ENCODE measurements at places on chromosomes 2 and 18.

- no peak for DNase-seq
These were observed 6.1 kb downstream of the CABLES1 start for GRCh38 chr18:23141104-23141999.

- no peak for DNase-seq
These were observed 3.1 kb downstream of the DES start for GRCh38 chr2:219421323-219421722.

DNA sequence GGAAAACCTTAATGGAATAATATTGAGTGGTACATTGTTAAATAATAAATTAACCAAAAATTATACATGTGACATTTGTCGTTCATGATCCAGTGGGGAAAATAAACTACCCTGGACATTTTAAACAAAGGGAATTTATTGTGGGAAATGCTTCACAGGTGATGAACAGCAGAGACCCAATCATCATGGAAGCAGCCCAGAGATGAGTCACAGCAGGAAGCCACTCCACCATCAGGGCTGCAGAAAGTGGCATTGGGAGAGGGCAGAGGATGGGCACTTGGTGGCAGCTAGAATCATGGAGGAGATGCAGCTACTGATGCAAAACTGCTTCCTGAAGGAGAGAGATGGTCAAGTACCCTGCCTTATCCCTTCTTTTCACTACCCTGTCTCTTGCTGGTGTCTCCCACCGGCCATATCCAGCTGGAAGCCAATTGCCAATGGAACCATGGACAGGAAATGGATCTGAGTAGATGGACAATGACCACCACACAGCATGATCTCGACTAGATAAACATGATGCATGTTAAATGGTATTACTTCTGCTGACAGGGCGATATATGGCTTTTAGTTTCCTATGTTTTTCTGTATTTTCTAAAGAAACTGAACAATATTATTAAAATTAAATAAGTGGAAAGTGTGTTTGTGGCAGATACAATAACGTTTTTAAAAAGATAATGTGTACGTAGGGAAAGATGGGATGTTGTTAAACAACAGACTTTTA, 139.8 kb downstream of the RPIA start:
- DNase-seq = no peak

- DNase-seq = no peak
These were observed 31.6 kb downstream of the STK39 start for GRCh38 chr2:168215813-168216212.

DNA sequence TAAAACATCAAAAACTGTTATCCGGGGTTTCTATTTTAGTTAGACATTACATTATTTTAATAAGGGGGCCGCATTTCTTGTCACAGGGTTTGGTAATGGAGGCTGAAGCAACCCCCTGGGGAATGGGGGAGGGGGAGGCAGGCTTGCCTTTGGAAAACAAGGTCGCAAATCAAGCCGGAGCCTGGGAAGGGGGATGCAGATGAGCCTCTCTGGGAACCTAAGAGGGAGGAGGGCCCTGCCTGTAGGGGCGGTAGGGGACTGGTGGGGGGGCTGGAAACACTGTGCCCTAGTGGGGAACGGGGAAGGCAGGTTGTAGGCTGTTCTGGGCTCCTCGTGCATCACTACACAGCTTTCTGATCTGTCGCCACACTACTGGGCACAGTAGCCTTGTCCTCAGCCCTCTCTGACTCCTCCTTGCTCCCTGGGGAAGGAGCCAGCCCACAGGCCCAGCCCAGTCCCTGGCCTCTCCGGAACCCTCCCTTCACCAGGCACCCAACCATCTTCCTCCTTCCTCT, 170.2 kb upstream of the SMAD2 start:
- no peak for DNase-seq

DNA sequence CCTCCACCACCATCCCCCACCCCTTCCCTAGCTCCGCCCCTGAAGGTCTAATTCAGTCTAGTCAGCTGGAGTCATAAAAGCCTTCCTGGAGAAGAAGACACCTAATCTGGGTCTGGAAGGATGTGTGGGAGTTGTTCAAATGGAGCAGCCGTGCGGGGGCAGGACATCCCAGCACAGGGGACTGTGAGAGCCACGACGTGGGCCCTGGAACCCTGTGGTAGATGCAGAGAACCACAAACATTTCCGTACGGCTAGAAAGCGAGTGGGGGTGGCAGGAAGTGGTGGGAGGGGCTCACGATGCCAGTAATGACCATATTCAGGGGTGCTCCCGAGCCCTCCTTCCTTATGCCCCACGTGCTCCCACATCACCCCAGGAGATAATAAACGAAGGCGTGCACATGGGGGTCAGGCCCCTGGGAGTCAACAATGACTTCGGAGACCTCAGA, 20.9 kb upstream of the COL6A3 start:
- DNase-seq = peak; percentile 72

GRCh38 chr2:64605026-64605471, 48.7 kb downstream of the SERTAD2 start:
- no peak for DNase-seq

DNA sequence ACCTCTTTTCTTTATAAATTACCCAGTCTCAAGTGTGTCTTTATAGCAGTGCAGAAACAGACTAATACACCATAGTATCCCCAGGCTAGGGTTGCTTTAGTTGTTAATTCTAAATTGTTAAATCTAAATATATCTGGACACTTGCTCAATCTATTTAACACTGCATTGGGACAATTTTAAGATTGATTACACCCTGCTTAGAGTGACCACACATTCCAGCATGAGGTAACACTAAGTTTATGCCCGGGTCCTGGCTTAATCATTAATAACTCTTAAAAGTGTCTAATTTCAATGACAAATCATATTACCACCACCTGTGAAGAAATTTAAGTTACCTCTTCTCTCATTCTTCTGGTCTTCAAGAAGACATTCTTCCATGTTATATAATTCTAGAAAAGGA, 131.4 kb downstream of the ZNF385B start:
- DNase-seq = no peak

DNA sequence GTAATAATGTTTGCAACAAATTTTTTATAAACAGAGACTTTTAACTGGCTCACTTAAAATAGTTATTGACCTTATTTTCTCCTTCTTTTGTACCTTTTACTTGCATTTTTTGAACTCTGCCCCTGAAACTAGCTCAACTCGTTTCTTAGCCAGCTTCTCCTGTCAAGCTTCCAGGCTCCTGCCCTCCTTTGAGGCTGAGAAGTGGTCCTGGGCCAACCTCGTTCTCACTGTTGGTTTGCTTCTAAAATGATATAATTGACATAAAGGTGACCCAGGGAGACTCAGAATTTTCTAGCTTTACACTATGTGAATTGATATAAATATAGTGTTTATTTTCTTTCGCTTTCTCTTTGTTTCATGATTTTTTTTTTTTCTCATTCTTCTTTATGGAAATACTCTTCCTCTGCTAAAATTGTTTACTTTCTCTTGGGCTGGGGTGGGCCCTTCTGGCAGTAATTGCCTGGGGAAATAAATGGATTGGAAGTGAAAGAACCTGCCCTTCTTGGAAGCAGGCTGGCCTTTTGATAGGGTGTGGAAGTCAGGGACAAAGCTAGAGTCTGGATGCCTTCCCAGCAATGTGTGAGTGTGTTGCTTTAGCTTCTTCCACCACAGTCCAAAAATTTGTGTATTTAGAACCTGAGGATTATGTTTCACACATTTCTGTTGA, 30.7 kb downstream of the GPD2 start:
- no peak for DNase-seq

- DNase-seq = no peak
These were observed 12.9 kb upstream of the TFPI start for GRCh38 chr2:187567126-187567525.

GRCh38 chr18:57649556-57650500, 28.2 kb upstream of the NARS1 start:
- no peak for DNase-seq

GRCh38 chr2:21453723-21454450, 330.1 kb downstream of the TDRD15 start:
- DNase-seq = no peak

GRCh38 chr18:59562751-59563150, 134.5 kb downstream of the CCBE1 start:
- no peak for DNase-seq

DNA sequence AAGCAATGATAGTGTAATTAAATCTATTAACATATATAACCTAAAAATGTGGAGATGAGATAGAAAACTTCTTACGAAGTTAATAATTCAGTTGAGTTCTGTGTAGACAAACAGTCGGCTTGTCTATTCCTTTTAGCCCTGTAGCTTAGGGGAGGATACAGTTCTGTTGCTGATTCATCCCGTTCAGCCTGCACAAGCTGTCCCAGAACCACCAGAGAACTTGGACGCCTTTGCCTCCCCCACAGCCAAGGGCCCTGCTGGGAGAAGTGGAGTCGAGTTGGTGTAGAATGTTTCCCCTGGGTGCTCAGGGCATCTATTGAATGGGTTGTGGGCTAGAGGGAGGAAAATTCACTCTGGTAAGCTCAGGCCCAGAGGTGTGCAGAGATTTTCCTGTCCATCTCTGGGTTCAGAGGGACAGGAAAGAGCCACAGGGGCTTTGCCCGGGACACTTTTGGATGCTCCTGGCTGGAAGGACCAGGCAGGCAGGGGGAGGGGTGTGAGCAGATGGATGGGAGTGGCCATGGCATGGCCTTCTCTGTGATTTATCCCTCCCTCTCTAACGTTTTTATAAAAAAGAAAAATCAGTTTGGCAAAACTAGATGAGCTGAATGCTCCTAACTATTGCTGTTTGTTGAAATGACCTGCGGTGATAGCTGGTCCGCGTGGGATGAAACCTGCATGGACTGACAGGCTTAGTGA, 42.8 kb upstream of the GALR1 start:
- DNase-seq = no peak

GRCh38 chr2:236754271-236754944, 184.8 kb downstream of the ACKR3 start:
- DNase-seq = no peak
